ENCODE measurements at places on chromosomes 16 and 17.

DNA sequence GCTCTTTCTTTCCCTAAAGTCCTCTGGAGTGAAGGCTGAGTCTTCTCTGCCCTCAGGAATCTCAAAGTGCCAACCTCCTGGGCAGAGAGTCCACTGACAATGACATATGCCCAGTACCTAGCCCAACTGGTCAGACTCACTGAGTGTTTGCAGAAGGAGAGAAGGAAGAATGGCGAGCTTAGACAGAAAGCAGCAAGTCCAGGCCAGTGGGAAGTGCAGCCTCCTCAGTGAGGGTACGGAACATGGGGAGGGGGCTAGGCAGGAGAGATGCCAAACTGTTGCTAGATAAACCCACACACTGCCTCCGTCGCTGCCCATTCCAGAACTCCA is 678 bp downstream of the EXOC7 start:
- no peak for DNase-seq

- no peak for DNase-seq
These were observed 2.2 kb downstream of the DCUN1D3 start for GRCh38 chr16:20897922-20898321.

GRCh38 chr16:50234771-50235556 is 31.4 kb upstream of the ADCY7 start:
- DNase-seq, result no peak

DNA sequence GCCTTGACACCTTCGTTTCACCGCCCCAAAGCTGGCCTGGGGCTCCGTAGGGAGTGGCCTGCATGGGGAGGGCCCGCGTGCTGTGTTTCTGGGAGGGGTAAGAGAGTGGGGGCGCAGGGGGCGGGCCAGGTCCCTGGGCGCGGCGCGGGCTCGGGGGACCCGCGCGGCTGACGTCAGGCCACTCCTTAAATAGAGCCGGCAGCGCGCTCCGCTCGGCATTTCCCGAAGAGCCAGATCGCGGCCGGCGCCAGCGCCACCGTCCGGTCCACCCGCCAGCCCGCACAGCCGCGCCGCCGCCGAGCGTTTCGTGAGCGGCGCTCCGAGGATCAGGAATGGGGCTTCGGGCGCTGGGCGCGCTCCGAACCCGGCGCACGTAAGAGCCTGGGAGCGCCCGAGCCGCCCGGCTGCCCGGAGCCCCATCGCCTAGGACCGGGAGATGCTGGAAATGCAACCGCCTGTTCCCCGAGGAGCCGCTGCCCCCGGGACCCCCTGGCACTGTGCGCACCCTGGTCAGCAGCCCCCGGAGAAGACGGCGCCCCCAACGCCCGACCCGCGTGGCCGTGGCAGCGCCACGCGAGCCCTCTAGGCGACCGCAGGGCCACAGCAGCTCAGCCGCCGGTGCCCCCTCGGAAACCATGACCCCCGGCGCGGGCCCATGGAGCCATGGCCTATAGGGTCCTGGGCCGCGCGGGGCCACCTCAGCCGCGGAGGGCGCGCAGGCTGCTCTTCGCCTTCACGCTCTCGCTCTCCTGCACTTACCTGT is at the start of gene HS3ST2:
HS3ST2 (plus strand) TSS at position 215 of the 763 bp plus-strand sequence; CDS start at position 664, 449 bp downstream.
- no peak for DNase-seq

GRCh38 chr17:17154556-17154955 is 51.6 kb downstream of the PLD6 start:
- no peak for DNase-seq

GRCh38 chr16:22326771-22327445 is 29.7 kb downstream of the POLR3E start:
- no peak for DNase-seq

DNA sequence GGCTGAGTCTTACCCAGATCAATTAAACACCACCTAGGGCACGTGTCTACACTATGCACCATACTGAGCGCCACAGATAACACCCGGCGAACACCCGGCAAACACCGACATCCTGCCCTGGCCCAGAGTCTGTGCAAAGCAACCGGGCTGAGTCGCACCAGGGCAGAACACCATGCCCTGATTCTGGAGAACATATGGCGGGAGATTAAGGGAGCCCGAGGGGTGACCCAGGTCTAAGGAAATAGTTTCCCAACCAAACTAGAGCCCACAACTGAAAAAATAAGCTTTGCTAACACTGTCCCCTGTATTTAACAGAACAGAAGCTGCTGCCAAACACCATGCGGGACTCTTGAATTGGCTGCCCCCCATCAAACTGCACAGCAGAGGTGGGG is 22.1 kb downstream of the MYO18A start:
- DNase-seq, result no peak

GRCh38 chr16:23557779-23558702 is 514 bp downstream of the UBFD1 start:
- DNase-seq, result no peak

DNA sequence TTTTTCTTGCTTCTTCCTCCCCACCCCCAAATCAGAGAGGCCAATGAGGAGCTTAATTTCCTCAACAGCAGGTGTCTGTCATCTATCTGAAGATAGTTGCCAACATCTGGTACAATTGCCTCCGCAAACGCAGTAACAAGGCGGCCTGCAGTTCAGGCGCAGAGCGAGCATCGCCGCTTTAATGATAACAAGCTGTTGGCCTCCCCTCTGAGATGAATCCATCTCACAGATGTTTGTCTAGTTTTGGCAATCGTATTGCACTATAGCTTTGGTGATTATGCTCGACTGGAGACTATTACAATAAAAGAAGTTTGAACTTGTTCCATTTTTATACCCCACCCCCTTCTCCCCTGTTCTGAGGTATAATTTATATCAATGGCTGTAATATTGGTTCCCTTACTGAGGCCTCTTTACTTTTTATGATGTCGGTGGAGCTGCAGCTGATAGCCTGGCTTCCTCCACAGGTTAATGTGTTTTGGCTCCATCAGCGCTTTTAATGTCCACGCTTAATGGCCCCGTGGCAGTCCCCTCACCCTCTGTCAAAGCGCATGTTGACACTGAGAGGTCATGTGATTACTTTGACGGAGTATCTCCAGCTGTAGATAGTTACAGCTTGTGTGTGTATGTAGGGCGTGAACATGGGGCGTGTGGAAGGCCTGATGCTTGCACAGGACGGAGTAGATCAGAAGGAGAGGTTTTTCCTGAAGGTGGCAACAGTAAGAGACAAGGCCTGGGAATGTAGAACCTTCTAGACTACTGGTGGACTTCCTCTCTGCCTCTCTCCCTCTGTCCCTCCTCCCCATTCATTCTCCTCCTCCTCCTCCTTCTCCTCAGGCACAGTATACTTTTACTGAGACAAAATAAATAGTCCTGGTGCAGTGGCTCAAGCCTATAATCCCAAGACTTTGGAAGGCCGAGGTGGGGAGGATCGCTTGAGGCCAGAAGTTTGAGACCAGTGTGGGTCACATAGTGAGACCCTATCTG is 164.7 kb downstream of the MSI2 start:
- DNase-seq, result no peak

DNA sequence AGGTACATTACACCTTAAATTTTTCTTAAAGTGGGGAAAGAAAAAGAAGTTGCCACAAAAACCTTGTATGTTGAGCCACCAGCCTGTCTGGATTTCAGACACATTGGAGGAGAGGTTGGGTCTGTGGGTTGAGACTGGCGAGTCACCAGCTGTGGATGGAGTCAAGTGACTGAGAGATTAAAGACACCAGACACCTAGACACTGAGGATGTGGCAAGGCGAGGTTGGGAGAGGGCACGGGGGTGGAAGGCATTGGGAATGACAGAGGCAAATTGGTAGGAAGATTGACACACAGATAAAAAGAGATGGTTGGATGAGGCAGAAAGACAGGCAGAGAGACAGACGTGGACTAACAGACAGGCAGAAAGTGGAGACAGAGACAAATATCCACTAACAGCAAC is 49.6 kb downstream of the KCNJ12 start:
- DNase-seq, result no peak

- no peak for DNase-seq
These were observed 180.5 kb downstream of the SHISA9 start for GRCh38 chr16:13081825-13082331.

- no peak for DNase-seq
These were observed 47.5 kb downstream of the WNT3 start for GRCh38 chr17:46770818-46771560.

DNA sequence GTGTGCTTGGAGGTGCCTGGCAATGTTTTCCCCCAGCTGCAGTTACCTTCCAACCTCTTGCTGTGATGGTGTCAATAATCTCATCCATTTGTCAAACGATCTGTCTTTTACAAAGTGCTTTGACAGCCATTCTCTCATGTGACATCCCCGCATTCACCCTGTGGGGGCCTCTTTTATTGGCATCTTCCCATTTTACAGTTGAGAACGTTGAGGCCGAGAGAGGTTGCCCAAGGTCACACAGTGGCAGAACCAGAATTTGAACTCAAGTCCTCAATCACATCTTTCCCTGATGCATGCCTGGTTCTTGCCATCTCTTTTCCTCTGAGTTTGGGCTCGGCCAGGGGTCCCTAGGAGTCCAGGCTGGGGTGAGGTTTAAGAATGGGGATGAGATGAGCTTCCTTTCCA is 1.5 kb downstream of the TAOK2 start:
- no peak for DNase-seq

- no peak for DNase-seq
These were observed 488.2 kb downstream of the RBFOX1 start for GRCh38 chr16:7820816-7821215.

- DNase-seq, result no peak
These were observed 152.8 kb upstream of the IRX6 start for GRCh38 chr16:55171241-55171640.

GRCh38 chr16:4679850-4680636 is 13.3 kb upstream of the NUDT16L1 start:
- DNase-seq, result no peak

DNA sequence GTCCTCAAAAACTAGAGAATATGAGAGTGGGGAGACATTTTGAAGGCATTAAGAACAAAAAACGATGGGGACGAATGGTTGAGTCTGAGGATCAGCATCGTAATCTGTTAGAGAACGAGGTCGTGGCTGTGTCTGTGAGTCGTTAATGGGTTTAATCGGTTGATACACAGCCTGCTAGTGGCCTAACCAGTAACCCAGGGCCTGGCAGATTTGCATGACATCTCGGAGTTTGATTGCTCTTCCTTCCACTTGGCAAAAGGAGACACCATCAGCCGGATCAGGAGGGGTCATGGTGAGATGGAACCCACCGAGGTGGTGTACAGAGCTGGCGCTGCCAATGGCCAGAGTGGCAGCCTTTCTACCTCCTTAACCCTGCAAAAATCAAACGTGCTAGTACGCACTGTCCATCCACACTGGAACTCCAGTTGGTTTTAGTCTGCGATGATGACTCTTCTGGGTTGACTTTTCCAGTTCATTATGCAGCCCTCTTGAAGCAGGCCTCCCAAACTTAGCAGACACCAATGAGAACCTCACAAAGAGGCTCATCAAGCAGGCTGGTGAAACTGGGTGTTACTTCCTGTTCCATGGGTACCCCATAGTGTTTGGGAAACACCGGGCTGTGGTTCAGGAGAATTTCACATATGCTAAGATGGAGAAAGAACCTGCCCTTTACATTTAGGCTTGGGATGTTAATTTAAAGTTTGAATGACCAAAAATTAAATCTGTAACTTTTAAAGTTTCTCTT is 4.1 kb downstream of the HS3ST3B1 start:
- no peak for DNase-seq

GRCh38 chr16:81873843-81874752 is 95.0 kb downstream of the PLCG2 start:
- no peak for DNase-seq

- DNase-seq, result no peak
These were observed 13.3 kb downstream of the CDR2 start for GRCh38 chr16:22360963-22361659.

- DNase-seq, result no peak
These were observed 5.7 kb downstream of the ZNF319 start for GRCh38 chr16:57994778-57995177.

DNA sequence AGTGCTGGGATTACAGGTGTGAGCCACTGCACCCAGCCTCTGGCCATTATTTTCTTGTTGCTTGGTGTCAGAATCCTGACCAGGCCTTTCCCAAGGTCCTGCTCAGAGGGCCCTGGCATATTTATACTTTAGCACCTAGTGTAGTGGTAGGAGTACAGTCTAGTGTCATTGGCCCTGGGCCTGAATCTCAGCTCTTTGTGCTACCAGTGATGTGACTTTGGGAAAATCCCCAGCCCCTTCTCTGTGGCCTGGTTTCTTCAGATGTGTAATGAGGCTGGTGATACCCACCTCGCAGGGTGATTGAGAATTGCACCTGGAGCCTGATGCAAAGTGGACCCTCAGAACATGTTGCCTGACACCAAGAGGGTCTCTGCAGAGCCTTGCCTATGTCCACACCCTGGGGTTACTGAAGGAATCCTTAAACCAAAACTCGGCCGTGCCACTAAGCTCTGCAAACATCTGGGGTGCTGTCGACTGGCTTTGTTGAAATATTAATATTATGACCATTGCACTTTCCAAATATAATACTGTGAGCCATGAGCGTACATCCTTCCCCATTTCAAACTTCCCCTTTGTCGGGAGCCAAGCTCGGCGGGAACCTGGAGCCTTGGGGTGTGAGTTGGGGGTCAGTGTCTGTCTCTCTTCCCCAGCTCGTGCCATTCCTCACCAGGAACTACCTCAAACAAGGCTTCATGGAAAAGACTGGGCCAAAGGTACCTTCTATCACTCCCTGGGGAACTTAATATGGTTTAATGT is 18.0 kb upstream of the RNF135 start:
- no peak for DNase-seq

DNA sequence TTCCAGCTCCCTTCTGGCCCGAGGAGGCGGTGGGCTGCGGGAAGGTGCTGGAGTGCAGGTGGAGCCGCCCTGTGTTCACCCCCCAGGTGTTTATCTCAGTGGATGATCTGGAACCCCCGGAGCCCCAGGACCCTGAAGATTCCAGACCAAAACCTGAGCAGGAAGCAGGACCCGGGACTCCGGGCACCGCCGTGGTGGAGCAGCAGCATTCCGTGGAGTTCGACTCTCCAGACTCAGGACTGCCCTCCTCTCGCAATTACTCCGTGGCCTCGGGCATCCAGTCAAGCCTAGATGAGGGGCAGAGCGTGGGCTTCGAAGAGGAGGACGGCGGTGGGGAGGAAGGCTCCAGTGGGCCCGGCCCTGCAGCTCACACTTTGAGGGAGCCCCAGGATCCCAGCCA is 25.5 kb downstream of the MNT start:
- no peak for DNase-seq

GRCh38 chr17:21378553-21378952 is 2.4 kb downstream of the KCNJ12 start:
- no peak for DNase-seq

GRCh38 chr17:16872351-16873173 is 99.4 kb downstream of the TNFRSF13B start:
- DNase-seq, result no peak

All from cortex of kidney (tissue), 1 donor.